Fibroblast of the aortic adventitia (primary cell): ENCODE measurements at places on chromosomes 13 and 19.

- DNase-seq = no peak
These were observed 260.4 kb downstream of the MAB21L1 start for GRCh38 chr13:35216131-35216530.

DNA sequence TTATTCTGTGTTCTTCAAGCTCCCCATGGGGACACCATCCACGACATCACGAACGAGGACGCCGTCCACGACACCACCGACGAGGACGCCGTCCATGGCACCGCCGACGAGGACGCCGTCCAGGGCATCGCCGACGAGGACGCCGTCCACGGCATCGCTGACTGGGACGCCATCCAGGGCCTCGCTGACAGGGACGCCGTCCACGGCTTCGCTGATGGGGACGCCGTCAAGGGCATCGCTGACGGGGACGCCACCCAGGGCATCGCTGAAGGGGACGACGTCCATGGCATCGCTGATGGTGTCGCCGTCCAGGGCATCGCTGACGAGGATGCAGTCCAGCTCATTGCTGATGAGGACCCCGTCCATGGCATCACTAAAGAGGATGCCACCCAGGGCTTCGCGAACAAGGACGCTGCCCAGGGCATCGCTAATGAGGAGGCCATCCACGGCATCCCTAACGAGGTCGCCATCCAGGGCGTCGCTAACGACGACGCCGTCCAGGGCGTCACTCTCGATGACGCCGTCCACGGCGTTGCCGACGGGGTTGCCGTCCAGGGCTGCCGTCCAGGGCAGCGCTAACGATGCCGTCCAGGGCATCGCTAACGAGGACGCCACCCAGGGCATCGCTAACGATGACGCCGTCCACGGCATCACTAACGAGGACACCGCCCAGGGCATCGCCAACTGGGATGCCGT, 949.2 kb downstream of the TUBA3C start:
- no peak for DNase-seq

- DNase-seq = no peak
These were observed 323.0 kb downstream of the EFNB2 start for GRCh38 chr13:106212386-106213010.

DNA sequence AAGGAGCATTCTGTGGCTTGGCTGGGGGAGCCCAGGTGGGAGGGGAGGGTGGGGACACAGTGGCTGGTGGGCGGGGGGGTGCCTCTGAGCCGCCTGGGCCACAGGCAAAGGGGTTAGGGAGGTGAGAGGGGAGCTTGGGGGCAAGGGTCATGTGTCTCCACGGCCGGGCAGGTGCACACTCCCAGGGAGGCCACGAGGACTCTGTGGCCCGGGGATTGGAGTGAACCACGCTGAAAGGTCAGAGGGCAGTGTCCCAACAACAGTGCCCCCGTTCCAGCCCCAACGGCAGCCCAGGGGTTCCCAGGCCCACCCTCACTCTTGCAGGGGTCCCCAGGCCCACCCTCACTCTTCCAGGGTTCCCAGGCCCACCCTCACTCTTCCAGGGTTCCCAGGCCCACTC, 9.6 kb downstream of the C2CD4C start:
- DNase-seq = no peak

DNA sequence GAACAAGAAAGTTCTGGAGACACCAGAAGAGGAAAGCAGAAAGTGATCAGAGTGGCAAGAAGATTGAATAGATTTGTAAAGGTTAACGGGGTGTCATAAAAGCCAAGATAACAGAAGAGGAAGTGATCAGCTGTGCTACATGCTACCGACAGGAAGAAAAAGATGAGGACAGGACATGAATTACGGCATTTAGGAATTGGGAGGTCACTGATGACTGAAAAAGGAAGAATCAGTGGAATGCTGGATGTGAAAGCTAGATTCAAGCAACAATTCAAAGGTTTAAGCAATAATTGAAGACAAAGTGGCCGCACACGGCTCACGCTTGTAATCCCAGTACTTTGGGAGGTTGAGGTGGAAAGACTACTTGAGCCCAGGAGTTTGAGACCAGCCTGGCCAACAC, 15.1 kb downstream of the ZNF160 start:
- no peak for DNase-seq

DNA sequence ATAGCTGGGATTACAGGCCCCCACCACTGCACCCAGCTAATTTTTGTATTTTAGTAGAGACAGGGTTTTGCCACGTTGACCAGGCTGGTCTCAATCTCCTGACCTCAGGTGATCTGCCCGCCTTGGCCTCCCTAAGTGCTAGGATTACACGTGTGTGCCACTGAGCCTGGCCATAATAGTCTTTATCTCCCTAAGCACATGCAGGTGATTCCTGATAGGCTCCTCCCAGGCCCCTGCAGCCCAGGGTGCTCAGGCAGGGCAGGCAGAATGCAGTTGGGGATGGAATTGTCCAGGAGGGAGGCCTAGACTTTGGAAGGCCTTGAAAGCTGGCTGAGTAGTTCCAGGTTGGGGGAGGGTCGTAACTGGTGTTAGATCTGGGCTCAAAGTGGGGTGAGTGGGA, 8.5 kb downstream of the ZNF526 start:
- DNase-seq = no peak

- peak; percentile 33 for DNase-seq
These were observed 1.3 kb downstream of the GADD45B start for GRCh38 chr19:2477141-2477710.

GRCh38 chr13:26465954-26466353, 91.5 kb upstream of the WASF3 start:
- DNase-seq = no peak

DNA sequence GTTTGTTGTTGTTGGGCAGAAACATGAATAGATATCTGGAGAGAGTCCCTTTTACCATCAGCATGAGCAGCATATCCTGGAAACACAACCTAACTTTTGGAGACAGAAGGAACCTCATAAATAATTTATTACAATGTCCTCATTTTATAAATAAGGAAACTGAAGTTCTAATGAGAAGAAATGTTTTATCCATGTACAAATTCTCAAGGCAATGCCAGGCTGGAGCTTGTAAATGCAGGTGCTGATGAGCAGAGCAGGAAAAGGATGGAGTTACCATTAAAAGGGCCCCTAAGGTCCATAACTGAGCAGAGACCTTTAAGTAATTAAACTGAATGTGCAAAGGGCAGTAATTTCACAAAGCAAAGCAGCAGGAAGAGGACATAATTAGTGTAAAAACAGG, 17.3 kb downstream of the LCP1 start:
- DNase-seq = no peak

GRCh38 chr13:111153977-111154332, 38.8 kb downstream of the ARHGEF7 start:
- no peak for DNase-seq

DNA sequence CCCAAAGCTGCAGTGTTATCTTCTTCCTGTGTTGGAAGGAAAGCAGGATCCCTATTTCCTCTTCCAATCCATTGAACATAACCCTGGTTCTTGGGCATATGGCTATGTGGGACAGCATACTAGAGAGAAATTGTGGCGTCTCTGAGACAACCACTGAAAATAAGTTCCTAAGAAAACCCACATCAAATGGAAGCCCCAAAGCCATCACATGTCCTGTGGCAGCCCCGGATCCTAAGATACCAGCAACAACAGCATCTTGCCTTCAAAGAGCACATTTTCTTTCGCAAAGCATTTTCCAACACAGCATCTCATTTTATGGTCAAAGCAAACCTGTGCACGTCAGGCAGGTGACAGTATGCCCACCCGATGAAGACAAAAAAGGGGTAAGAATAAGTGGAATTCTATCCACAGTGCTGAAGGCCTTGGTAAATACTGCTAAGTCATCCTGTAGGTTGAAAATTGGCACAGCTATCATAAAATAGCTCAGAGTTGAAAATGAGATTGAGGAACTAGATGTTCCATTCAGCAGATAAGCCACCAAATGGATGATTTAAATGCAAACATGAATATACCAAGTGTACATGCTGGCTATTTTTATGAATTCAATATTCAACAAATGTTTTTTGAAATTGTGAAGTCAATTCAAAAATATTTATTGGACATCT, 232.2 kb downstream of the DLEU7 start:
- no peak for DNase-seq
